ENCODE measurements at places on chromosomes 1 and 21.

GRCh38 chr1:160739098-160739511 lies at the start of gene SLAMF7:
SLAMF7 (plus strand) TSS chr1:160739247; CDS start chr1:160739302, 55 bp downstream.
- DNase-seq, result peak; percentile 33

DNA sequence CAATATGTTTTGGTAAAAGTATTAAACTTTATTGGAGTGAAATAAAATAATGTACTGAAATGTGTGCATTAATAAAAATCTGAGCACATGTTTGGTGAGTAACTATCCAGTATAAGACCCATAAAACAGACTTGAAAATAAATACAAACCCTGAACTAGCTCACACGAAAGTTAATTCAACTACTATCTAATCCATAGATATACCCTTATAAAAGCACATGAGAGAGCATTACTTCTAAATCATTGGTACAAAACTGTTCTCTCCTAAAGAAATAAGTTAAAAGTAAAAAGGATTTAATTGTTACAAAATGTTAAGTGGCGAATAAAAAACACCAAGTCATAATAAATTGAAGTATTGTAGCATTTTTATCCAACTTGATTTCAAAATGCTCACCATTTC lies 295.6 kb downstream of the PTPRC start:
- no peak for DNase-seq

- DNase-seq, result no peak
These were observed 44.6 kb downstream of the GLUL start for GRCh38 chr1:182347019-182347418.

DNA sequence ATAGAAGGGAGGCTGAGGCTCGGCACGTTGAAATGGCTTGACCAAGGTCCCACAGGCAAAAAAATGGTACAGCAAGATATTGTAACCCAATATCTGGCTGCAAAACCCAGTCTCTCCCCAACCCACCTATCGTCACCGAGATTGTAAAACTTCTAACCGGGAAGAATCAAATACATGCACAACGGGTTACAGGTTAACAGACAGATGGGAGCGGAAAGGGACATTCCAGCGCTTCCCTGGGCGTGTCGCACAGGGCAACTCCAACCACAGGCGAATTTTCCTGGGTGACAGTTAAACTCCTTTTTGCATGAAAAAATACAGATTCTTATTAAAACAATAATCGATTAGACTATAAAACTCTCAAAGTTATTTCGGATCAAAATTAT lies 31.8 kb upstream of the JUN start:
- no peak for DNase-seq

GRCh38 chr1:232454227-232454886 lies 175.6 kb downstream of the SIPA1L2 start:
- no peak for DNase-seq

GRCh38 chr1:29649189-29650040 lies 413.1 kb downstream of the PTPRU start:
- DNase-seq, result no peak
